ENCODE measurements at places on chromosomes 7 and 10. TPM values are rescaled to one million over a fixed set of nuclear protein-coding genes. Genes with fewer than 3 reads are reported as not detected.

DNA sequence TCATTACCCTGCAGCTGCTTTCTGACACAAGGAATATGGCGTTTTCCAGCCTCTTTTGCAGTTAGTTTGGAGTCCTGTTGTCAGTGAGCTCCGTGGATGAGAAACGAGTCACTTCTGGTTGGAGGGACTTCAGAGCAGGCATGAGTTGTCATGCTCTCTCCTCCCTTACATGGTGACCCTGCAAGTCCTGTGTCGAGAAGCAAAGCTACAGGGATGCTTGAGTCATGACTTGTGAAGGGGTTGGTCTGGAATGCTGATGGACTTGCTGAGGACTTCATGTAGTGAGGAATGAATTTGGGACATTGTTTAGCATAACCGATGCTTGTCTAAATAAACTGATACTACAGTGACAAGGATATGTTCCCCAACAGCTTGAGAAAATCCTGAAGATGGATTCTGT lies 108.8 kb downstream of the ADCYAP1R1 start:
- DNase-seq, result peak; percentile 27

GRCh38 chr10:97454330-97455036 lies 8.5 kb downstream of the ZDHHC16 start:
- peak; percentile 82 for DNase-seq

GRCh38 chr10:130424418-130424817 lies 288.2 kb downstream of the GLRX3 start:
- no peak for DNase-seq

DNA sequence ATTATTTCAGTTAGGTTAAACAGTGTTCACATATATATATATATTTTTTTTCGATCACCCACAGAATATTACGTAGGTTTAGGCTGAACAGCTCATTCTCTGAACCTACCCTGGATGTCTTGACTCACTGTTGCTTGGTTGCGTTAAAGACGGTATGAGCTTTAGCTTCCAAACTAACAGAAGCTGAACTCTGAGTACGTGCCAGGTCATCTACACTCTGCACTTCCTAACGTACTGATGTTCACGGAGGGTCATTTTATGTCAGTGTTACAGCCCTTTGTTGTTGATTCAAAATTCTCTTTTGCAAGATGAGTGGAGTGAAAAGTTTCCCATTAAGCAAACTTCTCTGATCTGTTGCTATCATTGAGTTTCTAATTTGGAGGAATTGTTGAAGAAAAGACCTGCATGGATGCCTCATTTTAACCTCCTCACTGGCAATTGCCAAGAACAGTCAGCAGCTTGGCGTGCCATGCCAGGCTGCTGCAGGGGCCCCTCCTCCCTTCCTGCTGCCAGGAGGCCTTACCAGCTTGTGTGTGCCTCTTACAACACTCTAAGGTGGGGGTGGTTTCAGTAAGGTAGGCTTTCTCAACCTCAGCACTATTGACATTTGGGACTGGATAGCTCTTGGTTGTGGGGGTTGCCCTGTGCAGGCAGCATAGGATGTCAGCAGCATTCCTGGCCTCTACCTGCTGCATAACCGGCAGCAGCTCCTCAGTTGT lies 44.3 kb downstream of the INSYN2A start:
- DNase-seq, result peak; percentile 75

- peak; percentile 10 for DNase-seq
Observed at GRCh38 chr7:142319970-142320369, 62.1 kb upstream of the PRSS58 start.

DNA sequence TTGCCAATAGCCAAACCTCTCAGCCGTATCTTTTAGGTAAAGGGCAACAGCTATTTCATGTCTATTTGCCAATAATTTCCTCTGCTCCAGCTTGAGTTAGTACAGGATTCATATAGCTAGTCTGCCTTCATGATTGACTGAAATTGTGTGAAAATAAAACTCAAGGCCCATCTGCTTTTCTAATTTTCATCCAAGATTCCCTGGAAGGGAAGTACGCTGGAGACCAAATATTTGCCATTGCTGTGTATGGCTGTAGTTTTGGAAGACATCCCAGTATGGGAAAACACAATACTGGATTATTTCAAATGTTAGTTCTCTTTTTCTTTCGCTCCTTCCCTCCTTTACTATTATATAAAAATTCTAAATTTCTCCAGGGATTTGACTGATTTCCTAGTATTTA lies 652.4 kb downstream of the CNTNAP2 start:
- no peak for DNase-seq

DNA sequence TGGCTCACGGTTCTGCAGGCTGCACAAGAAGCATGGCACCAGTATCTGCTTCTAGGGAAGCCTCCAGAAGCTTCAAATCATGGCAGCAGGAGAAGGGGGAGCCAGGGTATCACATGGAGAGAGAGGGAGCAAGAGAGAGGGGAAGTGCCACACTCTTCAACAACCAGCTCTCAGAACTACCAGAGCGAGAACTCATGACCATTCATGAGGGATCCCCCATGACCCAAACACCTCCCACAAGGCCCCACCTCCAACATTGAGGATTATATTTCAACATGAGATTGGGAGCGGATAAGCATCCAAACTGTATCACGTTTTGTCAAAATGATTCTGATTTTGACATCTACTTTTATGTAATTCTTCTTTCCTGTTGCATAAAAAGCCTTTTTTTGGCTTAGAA lies 38.5 kb downstream of the CREM start:
- DNase-seq, result no peak

DNA sequence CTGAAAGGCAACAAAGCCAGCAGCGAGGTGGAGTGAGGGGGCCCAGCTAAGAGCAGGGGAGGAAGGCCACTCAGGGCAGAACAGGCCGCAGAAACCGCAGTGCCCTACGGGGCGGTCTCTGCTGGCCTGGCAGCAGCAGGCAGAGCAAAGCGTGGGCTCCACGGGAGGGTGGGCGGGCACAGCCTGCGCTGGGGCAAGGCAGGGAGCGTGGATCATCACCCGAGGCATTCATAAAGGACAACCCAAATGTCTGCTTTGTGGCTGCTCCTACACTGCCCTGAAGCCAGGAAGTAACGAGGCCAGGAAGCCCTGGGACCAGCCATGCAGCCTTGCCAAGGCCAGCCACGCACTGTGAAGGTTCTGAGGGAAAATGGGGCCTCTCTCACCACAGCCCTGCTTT lies 127.5 kb downstream of the MAD1L1 start:
- DNase-seq, result no peak

The EIF4EBP2 gene
- total RNA-seq, result 10.2 TPM

The NUTM2A gene
- total RNA-seq, result 0.26 TPM

The ZPBP gene
- not detected for total RNA-seq

The TEX36 gene
- not detected for total RNA-seq

The PRKCQ gene
- 2.1 TPM for total RNA-seq

The MAGI2 gene
- total RNA-seq, result 2.7 TPM

The BMPER gene
- 0.13 TPM for total RNA-seq

Measured in bronchial epithelial cell (primary cell).